ENCODE measurements at places on chromosomes 3 and 15.

DNA sequence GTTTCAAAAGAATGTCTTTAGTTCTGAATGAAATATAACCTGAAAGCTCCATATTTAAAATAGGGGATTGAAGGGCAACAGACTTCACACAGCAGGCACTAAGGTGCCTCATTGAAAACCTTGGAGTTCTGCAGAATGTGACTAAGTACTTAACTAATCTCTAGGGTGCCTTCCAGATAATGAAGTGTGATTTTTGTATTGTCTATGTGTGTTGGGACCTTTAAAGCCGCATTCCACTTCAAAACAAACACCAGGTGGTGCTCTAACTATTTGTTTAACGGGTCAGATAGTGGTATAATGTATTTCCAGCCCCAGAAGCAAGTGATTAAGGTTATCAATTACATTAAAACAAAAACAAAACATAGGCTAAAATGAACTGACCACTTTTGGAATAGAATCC is 28.0 kb downstream of the TFG start:
- DNase-seq = no peak

DNA sequence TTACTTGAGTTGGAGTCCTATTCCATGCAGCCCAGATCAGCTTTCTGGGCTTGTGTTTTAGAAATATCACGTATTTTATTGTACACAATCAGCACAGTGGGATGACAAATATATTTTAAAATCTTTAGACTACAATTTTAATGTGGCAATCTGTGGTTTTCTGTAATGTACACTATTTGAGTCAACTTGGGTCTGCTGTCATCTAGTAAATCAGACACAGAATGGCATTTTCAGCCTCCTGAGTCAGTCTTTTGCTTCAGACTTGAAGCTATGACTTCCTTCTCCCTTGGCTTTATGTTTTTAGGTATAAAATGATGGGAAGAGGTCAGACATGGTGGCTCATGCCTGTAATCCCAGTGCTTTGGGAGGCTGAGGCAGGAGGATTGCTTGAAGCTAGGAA is 232.1 kb downstream of the NECTIN3 start:
- no peak for DNase-seq

DNA sequence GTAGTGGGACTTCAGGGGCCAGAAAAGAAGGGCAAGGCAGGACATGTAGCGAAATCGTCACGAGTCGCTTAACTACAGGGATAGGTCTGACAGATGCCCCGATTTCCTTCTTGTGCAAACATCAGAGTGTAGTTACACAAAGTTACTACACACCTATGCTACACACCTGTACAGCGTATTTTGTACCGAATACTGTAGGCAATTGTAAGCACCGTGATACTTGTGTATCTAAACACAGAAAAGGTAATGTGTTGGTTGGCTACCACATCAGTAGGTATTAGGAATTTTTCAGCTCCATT is 515 bp upstream of the MTHFS start:
- DNase-seq = no peak

DNA sequence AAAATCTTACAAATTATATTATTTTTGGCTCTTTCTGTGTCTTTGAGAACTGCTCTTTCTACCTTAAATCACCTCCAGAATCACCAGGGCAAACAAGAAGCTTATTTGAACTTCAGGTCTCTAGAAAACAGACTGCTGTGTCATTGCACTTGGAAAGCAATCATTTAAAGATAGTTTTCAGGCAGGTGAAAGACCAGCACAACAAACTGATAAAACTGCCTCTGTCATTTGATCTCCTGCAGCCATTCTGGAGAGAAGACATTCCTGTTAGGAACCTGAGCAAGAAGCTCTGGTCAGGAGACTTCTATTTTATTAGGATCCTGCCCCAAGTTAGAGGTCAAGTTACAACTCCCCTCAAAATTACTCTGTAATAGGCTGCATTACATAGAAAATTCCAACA is 50.7 kb upstream of the AP4E1 start:
- DNase-seq = no peak

DNA sequence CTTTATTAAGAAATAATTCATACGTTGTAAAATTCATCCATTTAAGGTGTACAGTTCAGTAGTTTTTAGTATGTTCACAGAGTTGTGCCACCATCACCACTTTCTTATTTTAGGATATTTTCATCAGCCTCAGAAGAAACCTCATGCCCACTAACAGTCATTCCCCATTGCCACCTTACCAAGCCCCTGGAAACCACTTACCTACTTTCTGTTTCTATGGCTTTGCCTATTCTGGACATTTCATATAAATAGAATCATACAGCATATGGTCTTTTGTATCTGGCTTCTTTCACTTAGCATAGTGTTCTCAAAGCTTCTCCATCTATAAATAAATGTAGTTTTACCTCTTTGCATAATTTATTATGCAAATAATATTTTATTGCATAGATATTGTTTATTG is 6.6 kb downstream of the FETUB start:
- no peak for DNase-seq

- no peak for DNase-seq
Observed at GRCh38 chr15:92332125-92332899, 61.4 kb upstream of the ST8SIA2 start.

DNA sequence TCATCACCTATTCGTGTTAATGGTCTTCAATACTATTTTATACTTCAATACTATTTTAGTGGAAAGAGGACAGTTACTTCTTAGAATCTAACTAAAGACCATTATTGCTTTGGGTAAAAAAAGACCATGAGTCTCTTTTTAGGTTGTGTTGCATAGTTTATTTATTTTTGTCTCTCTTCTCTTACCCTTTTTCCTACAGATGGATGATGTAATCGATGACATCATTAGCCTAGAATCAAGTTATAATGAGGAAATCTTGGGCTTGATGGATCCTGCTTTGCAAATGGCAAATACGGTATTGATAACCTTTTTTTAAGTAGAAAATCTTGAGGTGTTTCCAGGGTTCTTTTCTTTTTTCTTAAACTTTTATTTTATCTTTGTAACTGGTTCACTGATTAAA is 58.5 kb upstream of the SAMMSON start:
- DNase-seq = no peak

DNA sequence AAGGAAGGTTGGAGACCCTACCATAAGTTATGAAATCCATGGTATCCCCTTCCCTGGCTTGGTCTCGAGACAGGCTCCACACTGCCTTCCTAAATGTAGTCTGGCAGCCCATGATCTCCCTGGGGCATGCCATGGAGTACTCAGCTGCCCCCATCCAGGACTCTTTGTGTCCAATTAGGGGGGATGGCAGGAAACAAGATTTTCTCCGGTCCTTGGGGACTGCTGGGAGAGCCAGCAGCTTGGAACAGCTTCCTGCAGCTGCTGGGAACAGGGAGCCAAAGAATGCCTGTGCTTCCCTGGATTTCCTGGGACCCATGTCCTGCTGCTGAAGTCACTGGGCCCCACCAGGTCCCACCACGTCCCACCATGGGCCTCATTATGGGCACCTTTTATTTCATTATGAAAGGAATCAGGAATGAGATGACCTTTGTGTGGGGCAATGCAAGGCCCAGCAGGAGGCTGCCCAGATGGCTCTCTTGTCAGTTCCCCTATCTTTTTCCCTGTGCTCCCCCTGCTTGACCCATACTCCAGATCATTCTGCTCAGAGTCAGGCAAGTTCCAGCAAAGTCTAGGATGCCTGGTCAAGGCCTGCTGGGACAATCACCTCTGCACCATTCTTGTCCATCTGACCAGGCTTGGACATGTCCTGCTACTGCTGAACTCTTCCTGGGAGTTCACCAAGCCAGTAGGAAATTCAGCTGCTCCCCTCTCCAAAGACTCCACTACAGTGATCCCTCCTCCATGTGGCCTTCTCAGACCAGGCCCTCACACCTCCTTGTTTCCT is 15.0 kb upstream of the DAG1 start:
- DNase-seq = no peak

GRCh38 chr15:75455982-75456531 is 4.6 kb upstream of the SIN3A start:
- DNase-seq = no peak

- no peak for DNase-seq
Observed at GRCh38 chr3:188649521-188649920, 495.6 kb downstream of the LPP start.

DNA sequence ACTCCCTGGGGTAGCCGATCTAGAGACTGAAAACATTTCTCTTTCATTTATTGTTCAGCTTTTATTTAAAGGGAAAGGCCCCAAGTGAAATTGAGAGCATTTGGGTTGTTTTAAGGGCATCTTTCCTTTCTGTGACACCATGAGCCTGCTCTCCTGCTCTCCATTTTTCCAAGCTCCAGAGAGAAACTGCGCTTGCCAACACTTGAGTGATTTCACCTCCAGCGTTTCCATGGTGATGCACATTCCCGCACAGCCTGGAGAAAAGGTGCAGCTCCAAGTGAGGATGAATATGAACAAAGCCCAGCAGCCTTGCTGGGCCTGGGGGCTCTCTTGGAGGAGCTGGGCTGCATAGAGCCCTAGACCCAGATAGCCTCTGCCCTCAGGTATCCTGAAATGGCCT is 159.2 kb upstream of the PPP2R3A start:
- no peak for DNase-seq

GRCh38 chr3:167733961-167734497 is 663 bp downstream of the PDCD10 start:
- DNase-seq = no peak

GRCh38 chr3:106729481-106729880 is 647.8 kb upstream of the CCDC54 start:
- DNase-seq = no peak

- DNase-seq = no peak
Observed at GRCh38 chr3:60920519-60920918, 330.7 kb downstream of the FHIT start.

DNA sequence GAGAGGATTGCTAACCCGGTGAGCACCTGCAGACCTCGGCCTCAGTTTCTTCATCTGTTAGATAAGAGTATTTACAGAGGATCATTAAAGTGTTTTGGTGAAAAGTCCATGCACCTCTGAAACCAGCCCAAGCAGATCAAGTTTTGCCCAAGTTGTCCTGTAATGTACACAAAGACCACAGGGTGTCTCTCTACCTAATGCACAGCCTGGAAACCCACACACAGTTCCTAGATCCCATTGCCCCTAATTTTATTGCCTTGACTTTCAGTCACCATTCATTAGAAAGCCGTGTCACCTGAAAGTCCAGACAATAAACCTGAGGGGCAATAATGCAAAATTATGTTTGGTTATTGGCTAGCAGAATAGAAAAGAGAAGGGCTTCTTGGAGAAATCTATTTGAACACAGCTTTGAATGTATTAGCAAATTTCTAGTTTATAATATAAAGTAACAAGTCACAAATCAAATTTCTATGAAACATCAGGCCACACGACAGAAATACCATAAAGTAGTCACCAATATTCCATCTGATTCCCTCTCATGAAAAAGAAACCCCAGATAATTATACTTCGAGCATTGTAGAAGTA is 161.3 kb upstream of the SLC2A2 start:
- DNase-seq = no peak

DNA sequence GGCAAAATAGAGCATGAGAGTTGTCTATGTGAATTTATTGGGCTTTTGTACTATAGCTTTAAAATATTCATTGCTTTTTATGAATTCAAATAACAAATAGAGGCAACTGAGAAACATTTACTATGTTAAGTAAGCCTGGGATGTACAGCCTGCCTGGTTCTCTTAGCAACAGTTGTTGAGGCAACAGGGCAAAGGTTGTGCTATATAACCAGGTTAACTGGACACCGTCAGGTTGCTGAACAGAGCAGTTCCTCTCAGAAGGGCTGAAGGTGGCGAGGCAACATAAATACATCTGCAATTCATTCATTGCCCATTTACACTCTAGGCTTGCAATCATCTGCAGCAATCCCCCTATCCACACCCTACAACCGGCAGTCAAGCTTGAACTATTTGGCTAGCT is 78.2 kb downstream of the GTF2E1 start:
- DNase-seq = no peak

DNA sequence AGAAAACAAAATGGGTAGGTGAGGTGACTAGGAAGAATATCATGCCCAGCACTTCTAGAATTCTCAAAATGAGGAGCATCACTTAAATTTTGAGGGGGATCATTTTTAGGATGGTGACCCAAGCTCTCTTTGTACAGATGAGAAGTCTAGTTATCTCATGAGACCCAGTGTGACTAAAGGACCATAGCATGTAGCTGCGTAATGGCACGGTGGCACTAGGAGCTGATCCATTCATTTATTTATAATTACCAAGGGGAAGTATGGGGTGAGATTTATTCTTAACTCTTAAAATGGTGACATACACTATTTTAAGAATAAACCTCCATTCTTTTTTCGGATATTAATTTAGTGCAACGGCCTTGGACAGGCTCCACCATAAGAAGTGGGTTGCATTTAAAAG is 8.3 kb downstream of the IQGAP1 start:
- no peak for DNase-seq

DNA sequence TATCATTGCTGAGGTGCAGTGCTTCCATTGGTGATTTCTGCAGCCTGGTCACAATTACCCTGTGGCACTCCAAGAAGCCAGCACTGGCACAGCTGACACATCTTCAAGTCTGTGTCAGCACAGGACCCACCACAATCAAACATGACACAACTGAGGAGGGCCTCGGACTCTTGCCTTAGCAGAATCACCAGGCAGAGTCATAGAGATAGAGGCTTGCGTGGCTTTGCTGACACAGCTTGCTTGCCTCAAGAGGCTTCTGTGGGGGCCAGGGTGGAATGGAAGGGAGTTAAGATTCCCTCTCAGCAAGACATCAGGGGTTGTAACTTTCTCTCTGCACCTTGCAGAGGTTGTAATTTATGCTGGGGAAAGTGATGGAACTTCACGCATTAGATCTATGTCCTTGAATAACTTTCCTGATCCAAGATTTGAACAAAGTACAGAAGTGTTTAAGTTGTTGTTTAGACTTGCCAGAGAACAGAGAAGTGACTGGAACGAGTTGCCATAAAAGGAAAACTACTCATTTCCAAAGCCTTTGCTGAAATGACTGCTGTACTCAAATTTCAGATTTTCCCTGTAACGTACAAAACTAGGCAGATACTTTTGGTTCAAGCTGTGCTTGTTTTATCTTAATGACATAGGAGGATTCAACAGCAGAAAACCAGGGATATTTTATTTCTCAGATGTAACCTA is 170.7 kb downstream of the DIPK2A start:
- DNase-seq = no peak

DNA sequence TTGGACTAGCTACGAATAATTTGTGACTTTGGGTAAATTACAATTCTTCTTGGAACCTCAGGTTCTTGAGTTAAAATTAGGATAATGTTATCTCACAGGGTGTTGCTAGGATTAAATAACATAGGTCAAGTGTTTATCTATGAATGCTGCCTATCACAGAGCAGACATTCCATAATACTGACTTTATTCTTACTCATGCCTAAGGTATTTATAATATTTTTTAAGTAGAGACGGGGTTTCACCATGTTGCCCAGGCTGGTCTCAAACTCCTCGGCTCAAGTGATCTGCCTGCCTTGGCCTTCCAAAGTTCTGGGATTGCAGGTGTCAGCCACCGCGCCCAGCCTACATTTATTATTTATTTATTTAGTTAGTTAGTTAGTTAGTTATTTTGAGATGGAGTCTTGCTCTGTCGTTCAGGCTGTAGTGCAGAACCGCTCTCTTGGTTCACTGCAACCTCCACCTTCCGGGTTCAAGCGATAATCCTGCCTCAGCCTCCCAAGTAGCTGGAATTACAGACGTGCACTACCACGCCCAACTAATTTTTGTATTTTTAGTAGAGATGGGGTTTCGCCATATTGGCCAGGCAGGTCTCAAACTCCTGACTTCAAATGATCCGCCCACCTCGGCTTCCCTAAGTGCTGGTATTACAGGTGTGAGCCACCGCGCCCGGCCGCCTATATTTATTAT is 741 bp upstream of the ZNF106 start:
- DNase-seq = no peak

- no peak for DNase-seq
Observed at GRCh38 chr3:151584566-151584965, 123.7 kb upstream of the IGSF10 start.

Data from stimulated activated CD8-positive, alpha-beta memory T cell treated with anti-CD3 and anti-CD28 coated beads, Interleukin-15, amount 100 ng/mL, for 4 hours (primary cell).